Inflammatory macrophage treated with lipopolysaccharide for 1 hour (primary cell): ENCODE measurements at places on chromosomes 2 and 18.

- peak; percentile 81 for DNase-seq
Measured at GRCh38 chr2:169824373-169825333, at the start of gene METTL5. Gene METTL5 (minus strand): TSS chr2:169824905. CDS start chr2:169824597, 308 bp downstream.

- no peak for DNase-seq
Measured at GRCh38 chr2:16661526-16661925, 4.1 kb downstream of the CYRIA start.

GRCh38 chr2:190840569-190841172 lies 40.0 kb upstream of the GLS start:
- DNase-seq = no peak

DNA sequence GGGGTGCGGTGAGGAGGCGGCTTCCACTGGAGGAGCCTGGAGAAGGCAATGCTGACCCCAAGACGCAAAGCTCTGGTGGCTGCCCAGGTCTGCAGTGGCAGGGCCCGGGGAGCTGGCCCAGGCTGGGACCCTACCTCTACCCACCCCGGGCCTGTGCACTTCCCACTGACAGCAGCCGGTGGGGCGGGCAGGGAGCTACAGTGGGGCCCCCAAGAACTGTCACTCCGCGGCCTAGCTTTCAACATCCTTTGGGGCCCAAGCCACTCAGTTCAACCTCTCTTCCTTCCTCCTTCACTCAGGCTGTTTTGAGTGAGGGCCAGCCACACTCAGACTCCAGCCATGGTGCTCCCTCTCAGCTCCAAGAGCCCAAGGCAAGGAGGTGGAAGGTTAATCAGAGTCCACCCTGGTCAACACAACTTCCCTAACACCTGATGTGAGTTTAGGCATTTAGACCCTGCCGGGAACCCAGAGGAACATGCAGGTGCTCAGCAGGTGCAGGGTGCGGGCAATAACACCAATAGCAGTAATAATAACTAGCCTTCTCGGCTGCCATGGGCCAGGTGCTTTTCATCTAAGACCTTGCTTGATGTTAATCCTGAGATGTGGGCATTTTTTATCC lies 93.6 kb downstream of the ZFP36L2 start:
- no peak for DNase-seq

GRCh38 chr2:45172760-45173392 lies 163.6 kb upstream of the SIX2 start:
- no peak for DNase-seq

DNA sequence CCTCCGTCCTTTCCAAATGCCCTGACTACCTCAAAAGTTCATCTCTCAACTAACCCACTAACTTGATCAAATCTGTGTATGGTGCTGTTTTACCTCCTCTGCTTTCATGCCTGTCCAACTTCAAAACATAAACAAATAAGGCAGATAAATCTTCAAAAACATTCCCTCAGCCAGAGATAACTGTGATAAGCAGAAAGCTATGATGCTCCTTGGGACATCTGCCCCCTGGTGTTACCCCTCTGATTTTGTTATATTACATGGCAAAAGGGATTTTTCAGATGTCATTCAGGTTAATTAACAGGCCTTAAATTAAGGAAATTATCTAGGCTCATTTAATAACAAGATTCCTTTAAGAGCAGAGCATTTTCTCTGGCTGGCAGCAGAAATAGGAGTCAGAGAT lies 810.8 kb upstream of the CHAC2 start:
- DNase-seq = no peak

GRCh38 chr2:152762202-152762601 lies 43.8 kb downstream of the ARL6IP6 start:
- DNase-seq = no peak
